Vagina (tissue), 2 donors: ENCODE measurements at places on chromosomes 4 and X. TPM values are rescaled to one million over a fixed set of nuclear protein-coding genes. Genes with fewer than 3 reads are reported as not detected.
A peak's percentile ranks its signal among the peaks of the same experiment; 100 is the strongest.

Gene H2BW2
- not detected for total RNA-seq

Gene UGT2B10
- not detected for total RNA-seq

Gene COL25A1
- 0.49 TPM for total RNA-seq

DNA sequence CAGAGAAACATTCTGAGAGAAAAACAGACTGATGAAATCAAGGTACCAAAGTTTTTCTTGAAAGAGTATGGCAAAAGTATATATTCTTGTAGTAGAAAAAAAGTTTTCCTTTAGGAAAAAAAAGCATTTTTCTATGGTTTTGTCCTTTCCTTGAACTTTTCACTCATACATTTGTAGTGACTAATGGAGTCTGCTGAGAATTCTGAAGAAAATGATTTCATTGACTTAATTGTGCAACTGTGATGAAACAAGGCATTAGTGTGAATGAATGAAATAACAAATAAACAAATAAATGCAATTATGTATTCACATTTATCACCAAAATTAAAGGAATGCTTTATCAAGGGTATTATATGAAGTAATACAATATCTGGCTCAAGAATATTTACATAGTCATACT lies 5.7 kb downstream of the CSN1S1 start:
- DNase-seq, result no peak
- H3K4me1 ChIP-seq, result no peaks in the 10 kb centered on the region
- no peaks in the 10 kb centered on the region for H3K36me3 ChIP-seq
- H3K27me3 ChIP-seq, result no peaks in the 10 kb centered on the region
- H3K27ac ChIP-seq, result no peak overlapping the region

DNA sequence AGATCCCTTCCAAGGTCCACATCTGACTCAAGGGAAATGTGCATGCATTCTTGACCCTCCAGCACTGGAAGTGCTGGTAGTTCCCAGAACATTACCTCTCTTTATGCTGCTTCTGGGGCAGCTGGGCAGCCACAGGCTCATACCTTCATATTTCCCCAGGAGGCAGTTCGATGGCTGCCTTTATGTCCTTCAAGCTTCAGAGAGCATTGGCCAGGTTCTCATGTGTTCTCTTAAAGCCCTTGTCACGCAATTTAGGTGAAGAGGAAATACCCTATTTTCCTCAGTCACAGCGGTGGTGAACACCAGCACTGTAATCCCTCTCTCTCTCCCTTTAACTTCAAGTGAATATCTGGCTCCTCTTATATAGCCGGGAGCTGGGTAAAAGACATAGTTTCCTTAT lies 134.3 kb downstream of the MID1IP1 start:
- no peaks in the 10 kb centered on the region for H3K27me3 ChIP-seq
- no peak overlapping the region for H3K27ac ChIP-seq
- no peak overlapping the region for H3K4me3 ChIP-seq
- no peak for DNase-seq
- H3K4me1 ChIP-seq, result no peaks in the 10 kb centered on the region

DNA sequence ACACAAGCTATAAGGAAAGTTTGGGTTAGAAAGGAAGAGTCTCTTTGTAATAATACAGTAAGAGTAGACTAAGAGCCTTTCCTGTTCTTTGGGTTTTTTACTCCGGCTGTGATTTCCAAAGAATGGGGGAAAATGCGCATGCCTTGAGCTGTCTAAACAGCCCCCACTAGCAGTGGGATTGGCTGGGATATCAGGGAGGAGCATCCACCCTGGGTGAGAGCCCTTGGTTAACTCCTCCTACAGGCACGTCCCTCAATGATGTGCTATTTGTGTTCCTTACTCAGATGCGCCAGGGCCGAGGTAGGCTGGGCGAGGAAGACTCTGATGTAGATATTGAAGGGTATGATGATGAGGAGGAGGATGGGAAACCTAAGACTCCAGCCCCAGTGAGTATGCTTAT lies 74.0 kb upstream of the OGT start:
- no peak overlapping the region for H3K4me3 ChIP-seq
- no peaks in the 10 kb centered on the region for H3K27me3 ChIP-seq
- DNase-seq, result no peak
- H3K36me3 ChIP-seq, result peaks cover 35% of the 10 kb centered on the region
- H3K27ac ChIP-seq, result no peak overlapping the region

GRCh38 chrX:73767017-73767416 lies 204.0 kb downstream of the CHIC1 start:
- no peak overlapping the region for H3K27ac ChIP-seq
- no peaks in the 10 kb centered on the region for H3K36me3 ChIP-seq
- no peak for DNase-seq
- H3K27me3 ChIP-seq, result no peaks in the 10 kb centered on the region
- H3K4me1 ChIP-seq, result no peaks in the 10 kb centered on the region

DNA sequence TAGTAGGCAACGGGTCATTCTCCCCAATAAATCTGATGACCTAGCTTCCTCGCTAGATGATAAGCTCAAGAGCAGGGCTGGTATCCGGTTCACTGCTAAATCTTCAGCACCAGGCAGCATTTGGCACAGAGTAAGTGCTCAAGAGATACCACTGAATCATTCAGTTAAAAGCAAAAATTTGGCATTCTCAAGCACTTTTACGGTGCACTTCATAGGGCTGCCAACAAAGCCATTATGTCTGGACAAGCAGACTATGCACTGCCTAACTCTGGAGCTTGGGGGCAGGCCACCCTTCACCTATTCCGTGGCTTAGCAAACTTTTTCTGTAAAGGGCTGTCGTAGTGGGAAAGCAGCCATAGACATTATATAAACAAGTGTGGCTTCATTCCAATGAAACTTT lies 23.8 kb upstream of the CXorf38 start:
- DNase-seq, result no peak
- no peaks in the 10 kb centered on the region for H3K27me3 ChIP-seq
- no peaks in the 10 kb centered on the region for H3K4me1 ChIP-seq
- H3K36me3 ChIP-seq, result peaks cover 8% of the 10 kb centered on the region
- H3K4me3 ChIP-seq, result no peak overlapping the region

DNA sequence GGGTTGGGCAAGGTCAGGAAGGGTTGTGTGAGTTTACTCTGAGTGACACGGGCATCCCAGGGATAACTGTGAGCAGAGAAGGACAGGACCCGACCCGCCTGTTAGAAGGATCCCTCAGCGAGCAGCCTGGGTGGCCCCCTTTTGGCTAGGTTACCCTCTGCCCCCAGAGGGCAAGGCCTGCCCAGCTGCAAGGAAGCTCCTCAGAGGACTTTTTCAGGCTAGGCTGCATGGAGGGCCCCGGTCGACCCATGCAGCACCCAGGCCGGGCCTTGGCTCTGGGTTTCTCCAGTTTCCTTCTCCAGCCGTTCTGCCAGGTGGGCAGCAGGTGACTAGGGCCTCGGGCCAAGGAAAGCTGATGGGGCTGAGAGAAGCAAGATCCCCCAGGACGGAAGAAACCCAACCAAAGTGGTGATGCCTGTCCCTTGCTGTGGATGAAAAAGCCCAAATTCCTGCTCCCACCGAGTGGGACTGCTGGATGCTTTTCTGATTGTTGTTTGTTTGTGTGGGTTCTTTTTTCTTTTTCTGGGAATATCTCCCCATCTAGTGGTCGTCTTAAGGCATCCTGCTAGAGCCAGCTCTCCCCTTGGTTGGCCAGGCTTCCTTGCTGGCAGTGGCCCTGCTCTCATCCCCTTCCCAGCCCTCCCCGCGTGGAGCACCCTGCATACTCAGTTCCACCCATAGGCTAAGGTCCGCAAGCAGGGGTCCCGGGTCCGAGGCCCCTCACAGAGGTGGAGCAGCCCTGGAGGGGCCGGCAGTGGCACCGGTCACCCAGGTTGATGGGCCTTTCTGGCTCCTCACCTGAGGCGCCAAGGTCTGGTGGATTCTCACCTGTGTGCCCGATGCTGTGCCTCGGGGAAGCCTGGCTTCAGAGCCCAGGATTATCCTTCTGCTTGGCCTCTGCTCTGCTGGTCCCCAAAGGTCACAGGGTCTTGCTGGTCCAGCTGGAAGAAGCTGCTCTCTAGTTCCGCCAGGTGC lies 1.8 kb downstream of the ZFP92 start:
- H3K4me3 ChIP-seq, result no peak overlapping the region
- H3K27me3 ChIP-seq, result no peaks in the 10 kb centered on the region
- no peak overlapping the region for H3K27ac ChIP-seq
- peaks cover 8% of the 10 kb centered on the region for H3K4me1 ChIP-seq

DNA sequence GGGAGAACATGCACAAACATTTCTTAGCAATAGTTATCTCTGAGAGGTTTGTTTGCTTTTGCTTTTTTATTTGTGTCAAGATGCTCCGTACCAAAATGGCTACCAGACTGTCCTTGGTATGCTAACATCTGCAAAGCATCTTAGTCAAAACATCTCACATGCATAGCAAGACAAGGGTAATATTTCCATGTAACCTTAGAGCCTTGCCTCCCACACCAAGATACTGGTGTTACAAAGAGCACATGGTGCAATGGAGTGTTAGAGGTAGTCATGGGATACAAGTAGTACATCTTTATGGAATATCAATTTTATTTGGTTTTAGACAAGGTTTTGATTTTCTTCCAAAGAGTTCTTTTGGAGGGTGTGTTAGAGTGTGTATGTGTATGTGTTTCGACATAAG lies 109.7 kb downstream of the NR3C2 start:
- H3K27me3 ChIP-seq, result no peaks in the 10 kb centered on the region
- no peak for DNase-seq
- no peaks in the 10 kb centered on the region for H3K36me3 ChIP-seq

GRCh38 chr4:38678078-38678477 lies 14.1 kb downstream of the KLF3 start:
- H3K27ac ChIP-seq, result peak overlapping the region; percentile 98
- H3K4me3 ChIP-seq, result no peak overlapping the region
- peaks cover 86% of the 10 kb centered on the region for H3K4me1 ChIP-seq
- DNase-seq, result no peak
- no peaks in the 10 kb centered on the region for H3K27me3 ChIP-seq

GRCh38 chr4:116866106-116866505 lies 219.3 kb downstream of the TRAM1L1 start:
- no peak for DNase-seq
- H3K27me3 ChIP-seq, result no peaks in the 10 kb centered on the region
- H3K36me3 ChIP-seq, result no peaks in the 10 kb centered on the region
- H3K4me3 ChIP-seq, result no peak overlapping the region

DNA sequence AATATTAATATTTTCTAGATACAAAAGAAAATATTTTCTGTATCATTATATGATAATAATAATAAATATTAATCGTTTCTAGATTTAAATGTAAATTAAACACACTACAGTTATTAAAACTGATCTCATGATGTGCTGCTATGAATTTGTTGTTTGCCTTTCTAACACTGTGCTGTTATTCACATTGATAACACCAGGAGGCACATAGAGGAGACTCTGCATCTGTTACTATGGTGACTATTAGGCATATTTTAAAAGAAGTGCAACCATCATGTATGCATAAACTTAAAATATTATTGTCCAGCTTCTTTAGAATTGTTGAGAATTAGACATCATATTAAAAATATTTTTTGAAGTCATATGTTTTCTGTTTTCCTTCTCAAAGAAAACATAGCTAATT lies 11.8 kb upstream of the PDGFC start:
- no peak overlapping the region for H3K27ac ChIP-seq
- no peak for DNase-seq
- H3K4me1 ChIP-seq, result no peaks in the 10 kb centered on the region
- H3K36me3 ChIP-seq, result no peaks in the 10 kb centered on the region
- no peaks in the 10 kb centered on the region for H3K27me3 ChIP-seq
- no peak overlapping the region for H3K4me3 ChIP-seq

GRCh38 chr4:17595471-17596005 lies 18.5 kb downstream of the LAP3 start:
- no peak for DNase-seq
- no peaks in the 10 kb centered on the region for H3K4me1 ChIP-seq
- peaks cover 42% of the 10 kb centered on the region for H3K36me3 ChIP-seq
- H3K27ac ChIP-seq, result no peak overlapping the region
- no peaks in the 10 kb centered on the region for H3K27me3 ChIP-seq

- H3K4me1 ChIP-seq, result no peaks in the 10 kb centered on the region
- no peak for DNase-seq
- H3K36me3 ChIP-seq, result no peaks in the 10 kb centered on the region
- H3K4me3 ChIP-seq, result no peak overlapping the region
- no peaks in the 10 kb centered on the region for H3K27me3 ChIP-seq
Observed at GRCh38 chr4:26124753-26125321, 196.0 kb upstream of the RBPJ start.

DNA sequence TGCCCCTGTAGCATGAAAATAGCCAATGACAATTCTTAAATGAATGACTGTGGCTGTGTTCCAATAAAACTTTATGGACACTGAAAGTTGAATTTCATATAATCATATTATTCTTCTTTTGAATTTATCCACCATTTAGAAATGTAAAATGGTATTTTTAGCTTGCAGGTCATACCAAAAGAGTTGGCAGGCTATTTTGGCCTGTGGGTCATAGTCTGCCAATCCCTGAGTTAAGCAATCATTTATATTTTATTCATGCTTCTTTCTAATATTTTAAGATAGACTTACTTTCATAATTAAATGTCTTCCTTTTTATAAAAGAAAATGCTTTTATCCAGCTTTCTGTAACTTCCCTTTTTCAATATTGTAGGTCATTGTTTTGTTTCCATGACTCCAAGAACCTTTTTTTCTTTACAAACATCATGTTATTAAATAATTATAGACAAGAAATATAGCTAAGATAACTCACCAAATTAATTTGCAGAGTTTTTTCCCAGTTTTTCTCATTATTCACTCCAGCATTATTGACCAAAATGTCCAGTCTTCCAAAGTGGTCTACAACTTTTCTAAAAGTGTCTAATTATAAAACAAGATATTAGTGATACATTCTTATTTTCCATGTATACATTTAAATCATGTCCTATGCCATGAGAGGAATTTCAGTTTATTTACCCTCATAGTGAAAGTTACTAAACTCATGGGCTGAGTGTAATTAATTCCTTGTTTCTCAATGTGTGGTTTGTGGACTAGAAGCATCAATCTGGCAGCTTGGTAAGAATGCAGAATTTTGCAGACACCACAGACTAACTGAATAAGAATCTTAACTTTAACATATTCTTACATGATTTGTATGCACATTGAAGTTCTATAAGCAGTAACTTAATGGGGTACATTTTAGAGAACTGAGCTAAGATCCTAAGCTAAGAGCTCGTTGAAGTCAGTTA lies 4.5 kb downstream of the HPGD start:
- H3K36me3 ChIP-seq, result no peaks in the 10 kb centered on the region
- H3K4me1 ChIP-seq, result peaks cover 17% of the 10 kb centered on the region
- no peaks in the 10 kb centered on the region for H3K27me3 ChIP-seq
- H3K27ac ChIP-seq, result no peak overlapping the region
- no peak overlapping the region for H3K4me3 ChIP-seq

DNA sequence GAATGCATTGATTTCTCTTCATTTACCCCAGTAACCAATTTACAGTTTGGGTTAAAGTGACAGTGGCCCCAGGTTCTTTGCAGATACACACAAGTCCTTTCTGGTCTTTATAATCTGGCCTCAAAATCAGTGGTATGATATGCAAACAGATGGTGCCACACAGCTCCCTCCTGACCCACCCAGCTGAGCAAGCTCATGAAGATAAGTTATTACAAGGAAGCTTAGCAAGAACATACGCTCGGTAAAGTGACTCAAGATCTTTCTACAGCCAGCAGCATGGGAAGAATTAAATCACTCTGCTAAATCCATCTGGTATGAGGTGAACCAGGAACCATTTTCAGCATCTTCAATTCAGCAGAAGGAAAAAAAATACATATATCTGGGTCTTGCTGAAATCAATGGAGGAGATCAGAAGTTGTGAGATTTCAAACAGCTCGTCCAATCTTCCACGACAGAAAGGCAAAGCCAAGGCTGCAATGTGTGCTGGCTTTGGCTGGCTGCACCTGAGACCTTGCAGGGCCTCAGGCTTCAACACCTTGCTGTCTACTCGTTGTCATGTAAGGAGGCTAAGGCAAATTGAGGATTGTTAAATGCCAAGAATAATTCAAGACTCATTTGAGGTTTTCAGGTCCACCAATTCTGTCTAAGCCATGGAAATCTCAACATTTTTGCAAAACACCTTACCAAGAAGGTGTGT lies 28.2 kb downstream of the SEL1L3 start:
- H3K36me3 ChIP-seq, result no peaks in the 10 kb centered on the region
- no peaks in the 10 kb centered on the region for H3K27me3 ChIP-seq
- H3K4me1 ChIP-seq, result no peaks in the 10 kb centered on the region
- no peak for DNase-seq
- H3K4me3 ChIP-seq, result no peak overlapping the region
